Stimulated activated CD4-positive, alpha-beta T cell treated with anti-CD3 and anti-CD28 coated beads, Interleukin-1b, Interleukin-23, amount 100 ng/mL, for 24 hours (primary cell): ENCODE measurements at places on chromosomes 7 and 10.

DNA sequence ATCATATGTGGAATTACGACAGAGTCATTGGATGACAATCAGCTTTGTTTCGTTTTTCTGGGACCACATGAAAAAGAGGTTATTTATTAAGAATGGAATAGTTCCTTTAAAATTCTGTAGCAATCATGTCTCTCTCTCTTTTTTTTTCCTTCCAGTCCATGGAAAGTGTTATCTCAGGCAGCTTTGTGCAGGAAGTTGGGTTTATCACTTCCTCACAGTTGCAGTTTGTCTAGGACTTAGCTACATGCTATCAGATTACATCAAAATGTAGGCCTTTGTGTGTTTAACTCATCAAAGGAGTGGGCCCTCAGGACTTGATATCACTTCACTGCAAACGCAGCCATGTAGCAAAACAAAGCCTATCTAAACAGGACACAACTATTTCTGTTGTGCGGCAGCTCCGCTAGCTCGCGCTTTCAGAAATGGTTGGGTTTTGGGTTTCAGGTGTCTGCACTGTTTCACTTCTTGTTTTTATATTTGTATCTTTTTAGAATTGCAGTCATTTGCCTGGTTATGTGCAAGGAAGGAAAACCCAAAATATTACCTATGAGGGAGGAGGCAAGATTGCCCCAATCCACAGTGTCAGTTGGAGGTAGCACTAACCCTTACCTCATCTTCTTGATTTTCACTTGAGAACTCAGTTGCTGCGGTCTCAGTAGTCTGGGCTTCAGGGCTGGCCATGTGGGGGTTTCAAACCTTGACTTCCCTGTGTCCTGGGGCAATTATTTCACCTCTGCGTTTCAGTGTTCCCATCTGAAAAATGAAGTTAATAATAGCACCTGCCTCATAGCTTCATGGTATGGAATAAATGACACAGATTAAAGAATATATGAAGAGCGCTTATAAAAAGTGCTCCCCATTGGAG lies 66.7 kb downstream of the HHEX start:
- no peak for DNase-seq

DNA sequence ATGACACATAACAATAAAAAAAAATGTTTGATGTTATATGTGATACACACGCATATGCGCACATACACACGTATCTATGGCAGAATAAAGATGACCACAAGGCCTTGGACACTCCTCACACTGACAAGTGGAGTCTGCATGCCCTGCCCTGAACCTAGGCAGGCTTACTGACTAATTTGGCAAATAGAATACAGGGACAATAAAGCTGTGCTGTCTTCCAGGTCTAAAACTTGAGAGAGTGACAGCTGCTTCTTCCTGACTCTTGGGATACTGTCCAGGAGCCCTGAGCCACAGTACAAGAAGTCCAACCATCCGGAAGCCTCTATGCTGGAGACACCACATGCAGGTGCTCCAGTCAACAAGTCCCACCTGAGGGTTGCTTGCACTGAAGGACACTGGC lies 20.3 kb downstream of the PARD3 start:
- no peak for DNase-seq

- no peak for DNase-seq
Observed at GRCh38 chr7:3007696-3008095, 36.0 kb downstream of the CARD11 start.

DNA sequence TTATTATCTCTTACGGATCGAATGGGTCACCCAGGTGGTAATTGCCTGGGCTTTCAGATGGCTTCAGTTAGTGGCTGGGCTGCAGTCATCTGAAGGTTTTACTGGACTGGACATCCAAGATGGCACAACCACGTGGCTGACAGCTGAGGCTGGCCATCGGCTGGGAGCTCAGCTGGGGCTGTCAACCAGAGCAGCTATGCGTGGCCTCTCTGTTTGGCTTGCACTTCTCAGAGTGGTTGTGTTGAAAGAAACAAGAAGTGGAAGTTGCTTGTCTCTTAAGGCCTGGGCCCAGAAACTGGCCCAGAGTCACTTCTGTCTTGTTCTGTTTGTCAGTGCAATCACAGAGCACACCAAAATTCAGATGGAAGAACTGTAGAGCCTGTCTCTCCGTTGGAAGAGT lies 5.7 kb upstream of the GDI2 start:
- DNase-seq = no peak

DNA sequence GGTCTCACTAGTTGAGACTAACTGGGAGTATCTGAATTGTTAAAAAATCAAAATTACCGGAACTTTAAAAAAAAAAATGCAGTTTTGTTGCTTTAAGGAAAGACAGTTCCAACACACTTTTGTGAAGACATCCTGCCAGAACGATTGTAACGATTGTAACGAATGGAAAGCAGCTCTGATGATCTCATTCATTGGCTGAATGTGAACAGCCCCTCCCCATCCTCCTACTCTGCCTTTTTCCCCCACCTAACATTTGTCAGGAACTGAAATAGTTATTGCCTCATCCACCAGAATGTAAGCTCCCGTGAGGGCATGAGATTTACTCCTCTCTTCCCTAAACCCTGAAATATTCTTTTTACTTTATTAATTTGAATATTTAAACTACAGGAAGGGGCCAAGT lies 23.1 kb upstream of the ZC3HAV1L start:
- DNase-seq = no peak

DNA sequence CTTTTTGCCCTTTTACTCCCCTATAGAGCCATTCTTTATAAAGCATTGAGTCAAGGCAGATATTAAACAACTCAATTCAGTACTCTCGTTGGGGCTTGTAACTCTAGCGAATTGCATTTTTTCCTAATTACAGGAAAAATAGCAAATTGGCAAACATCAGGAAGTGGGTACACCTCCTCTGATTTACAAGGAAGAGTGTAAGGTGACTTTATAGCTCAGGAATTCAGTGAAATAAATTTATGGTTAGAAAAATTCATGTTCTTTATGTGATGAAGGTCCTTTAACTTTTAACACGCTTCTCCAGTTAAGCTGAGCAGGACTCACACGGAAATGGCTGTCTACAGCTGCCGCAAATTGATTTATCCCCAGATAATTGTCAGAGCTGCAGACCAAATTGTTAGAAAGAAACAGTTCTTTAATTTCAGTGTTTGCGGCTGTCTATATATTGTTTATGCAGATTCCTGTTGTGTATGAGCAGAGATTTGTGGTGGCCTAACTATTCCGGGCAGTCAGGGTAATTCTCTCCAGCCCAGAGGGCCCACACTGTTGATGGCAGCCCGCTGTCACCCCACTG lies 151.1 kb upstream of the MKI67 start:
- no peak for DNase-seq

- DNase-seq = no peak
Observed at GRCh38 chr10:86366033-86366901, at the start of gene GRID1. Gene GRID1 (minus strand): TSS chr10:86366795.

- no peak for DNase-seq
Observed at GRCh38 chr10:114477285-114477684, 73.0 kb upstream of the AFAP1L2 start.

DNA sequence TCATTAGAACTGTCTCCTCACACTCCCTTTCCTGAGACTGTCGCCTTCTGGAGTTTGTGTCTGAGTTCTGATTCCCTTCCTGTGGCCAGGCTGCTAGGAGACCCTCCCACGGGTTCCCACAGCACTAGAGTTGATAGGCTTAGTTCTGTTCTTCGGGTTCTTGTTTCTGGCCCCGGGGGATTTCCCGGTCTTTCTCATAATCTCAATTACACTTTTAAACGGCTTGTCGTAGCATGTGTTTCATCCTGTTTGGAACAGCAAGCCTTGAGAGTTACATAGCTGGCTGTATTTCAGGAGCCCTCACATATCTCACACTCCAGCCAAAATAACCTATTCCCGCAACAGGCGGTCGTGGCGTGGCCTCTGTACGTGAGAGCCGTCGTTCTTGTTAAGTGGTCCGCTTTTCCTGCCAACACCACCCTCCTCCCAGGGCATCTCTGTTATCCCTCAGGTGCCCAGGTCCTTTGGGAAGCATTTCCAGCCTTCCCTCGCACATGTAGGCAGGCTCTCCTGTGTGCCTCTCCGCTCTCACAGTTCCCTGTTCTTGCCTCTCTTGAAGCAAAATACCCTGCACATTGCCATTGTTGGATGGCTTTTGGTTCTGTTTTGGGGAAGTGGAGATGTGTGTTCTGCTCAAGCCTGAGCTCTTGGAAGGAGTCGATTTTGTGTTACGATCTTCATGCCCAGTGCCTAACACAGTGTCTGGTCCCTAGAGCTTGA lies 46.0 kb downstream of the CDC123 start:
- no peak for DNase-seq

GRCh38 chr7:121945066-121945465 lies 72.1 kb downstream of the PTPRZ1 start:
- DNase-seq = no peak

DNA sequence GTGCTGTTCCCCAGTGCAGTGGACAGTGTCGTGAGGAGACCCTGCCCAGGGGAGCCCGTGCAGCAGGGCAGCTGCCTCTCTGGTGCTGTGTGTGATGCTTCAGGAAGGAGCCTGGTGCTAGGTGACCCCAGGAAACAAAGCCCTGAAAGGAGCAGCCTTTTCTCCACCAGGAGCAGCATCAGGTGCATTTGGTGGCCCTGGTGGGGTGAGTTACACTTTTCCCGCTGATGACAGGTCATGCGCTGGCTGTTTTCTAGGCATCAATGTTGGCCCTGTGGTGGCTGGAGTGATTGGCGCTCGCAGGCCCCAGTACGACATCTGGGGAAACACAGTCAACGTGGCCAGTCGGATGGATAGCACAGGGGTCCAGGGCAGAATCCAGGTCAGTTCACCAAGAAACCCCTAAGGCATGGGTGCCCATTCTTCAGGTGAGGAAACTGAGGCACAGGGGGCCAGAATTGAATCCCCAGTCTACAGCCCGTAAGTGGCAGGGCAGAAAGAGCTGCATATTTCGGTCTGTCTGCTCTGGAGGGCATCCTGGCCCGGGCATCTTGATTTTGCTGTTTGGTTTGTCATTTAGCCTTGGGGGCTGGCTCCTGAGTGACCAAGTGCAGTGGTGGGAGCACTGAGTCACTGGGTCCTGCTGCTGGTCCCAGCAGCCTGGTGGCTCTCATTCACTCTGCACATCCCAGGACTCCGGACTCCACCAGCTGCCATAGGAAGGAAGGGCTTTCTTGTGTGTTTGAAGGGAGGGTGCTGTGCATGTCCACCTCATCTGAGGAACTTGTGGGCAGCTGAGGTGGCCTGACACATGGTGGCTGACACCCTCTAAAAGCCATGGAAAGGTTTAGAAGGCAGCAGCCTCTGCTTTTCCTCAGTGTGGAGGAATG lies 136.3 kb downstream of the ADCY1 start:
- no peak for DNase-seq

DNA sequence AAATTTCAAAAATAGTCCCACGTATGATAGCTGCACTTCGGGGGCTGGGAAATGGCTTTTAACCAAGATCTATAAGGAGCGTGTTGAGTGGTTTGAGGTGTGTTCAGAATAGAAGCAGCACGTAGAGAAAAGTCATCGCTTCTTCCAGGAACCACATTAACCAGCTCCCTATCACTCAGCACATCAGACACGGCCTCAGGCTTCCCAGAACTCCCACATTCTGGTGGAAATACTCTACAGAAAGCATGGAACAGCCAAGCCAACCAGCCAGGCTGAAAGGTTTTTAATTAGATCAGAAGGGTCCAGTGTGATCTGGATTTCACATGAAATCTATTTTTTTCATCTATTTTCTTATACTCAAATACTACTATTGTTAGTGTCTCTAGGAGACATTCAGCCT lies 231.5 kb upstream of the NRP1 start:
- DNase-seq = no peak

DNA sequence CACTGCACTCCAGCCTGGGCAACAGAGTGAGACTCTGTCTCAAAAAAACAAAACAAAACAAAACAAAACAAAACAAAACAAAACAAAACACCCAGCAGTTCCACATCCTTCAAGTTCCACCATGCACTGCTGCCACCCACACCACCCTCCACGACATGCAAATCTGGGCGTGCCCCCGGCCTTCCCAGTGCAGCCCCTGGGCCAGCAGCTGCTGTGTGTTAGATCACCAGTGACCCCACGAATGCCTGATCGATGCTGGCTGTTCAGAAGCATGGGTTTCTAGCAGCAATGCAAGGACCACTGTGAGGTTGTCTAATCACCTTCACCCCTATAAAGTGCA lies 36.3 kb downstream of the ELFN1 start:
- DNase-seq = no peak

- DNase-seq = no peak
Observed at GRCh38 chr7:93559639-93560491, 14.7 kb downstream of the CALCR start.

- DNase-seq = no peak
Observed at GRCh38 chr10:5633166-5633749, 33.1 kb downstream of the ASB13 start.

GRCh38 chr7:90766814-90767564 lies 170.9 kb downstream of the CDK14 start:
- no peak for DNase-seq

DNA sequence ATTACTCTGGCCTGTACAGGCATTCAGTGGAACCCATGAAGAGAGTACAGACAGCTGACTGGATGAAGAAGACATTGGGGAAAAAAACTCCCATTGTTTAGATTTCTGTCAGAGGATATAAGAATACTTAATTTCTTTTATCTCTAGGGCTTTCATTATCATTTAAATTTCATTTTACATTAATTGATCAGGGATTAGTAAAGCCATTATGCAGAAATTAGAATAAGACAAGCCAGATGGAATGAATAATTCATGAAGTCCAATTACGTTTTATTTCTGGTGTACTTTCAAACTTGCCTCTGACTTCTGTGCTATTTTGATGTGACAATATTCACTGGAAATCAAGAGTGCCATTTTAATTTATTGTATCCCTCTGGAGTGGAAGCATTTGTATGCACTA lies 247.0 kb downstream of the SLC25A13 start:
- no peak for DNase-seq

- no peak for DNase-seq
Observed at GRCh38 chr10:128103229-128103714, 23.0 kb downstream of the MKI67 start.

- DNase-seq = no peak
Observed at GRCh38 chr7:156865493-156865892, 27.5 kb downstream of the LMBR1 start.

- no peak for DNase-seq
Observed at GRCh38 chr10:71585564-71586290, 133.9 kb downstream of the C10orf105 start.

GRCh38 chr10:35387768-35388167 lies 51.5 kb downstream of the CCNY start:
- DNase-seq = no peak
